ENCODE measurements at places on chromosomes 13 and 19. TPM values are rescaled to one million over a fixed set of nuclear protein-coding genes. Genes with fewer than 3 reads are reported as not detected.

The HOMER3 gene
- total RNA-seq, result 107 TPM

The SYNE4 gene
- total RNA-seq, result under 0.01 TPM

The PGLYRP2 gene
- not detected for total RNA-seq

The ZNF730 gene
- total RNA-seq, result 0.72 TPM

The RXFP2 gene
- total RNA-seq, result not detected

The OSCAR gene
- 0.59 TPM for total RNA-seq

The LRRC63 gene
- total RNA-seq, result not detected

The COMP gene
- total RNA-seq, result 14.8 TPM

All from osteoblast (primary cell).